ENCODE measurements at places on chromosomes 7 and 10.

DNA sequence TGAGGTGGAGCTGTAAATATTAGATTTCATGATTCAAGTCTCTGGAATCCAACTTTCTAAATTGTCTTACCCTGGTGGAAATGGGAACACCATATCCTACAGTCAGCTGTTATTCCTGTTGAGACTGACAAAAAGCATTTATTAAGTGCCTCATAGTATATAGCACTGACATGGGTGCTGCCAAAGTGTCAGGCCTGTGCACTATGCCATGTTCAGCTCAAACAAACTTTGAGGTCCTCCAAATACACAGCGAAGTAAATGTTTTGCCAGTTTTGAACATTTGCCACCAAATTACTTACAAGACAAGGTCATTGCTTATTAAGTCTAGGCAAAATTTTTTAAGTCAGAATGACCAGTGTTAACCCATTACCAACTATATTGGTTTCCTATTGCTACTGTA lies 162.9 kb upstream of the SLC25A13 start:
- DNase-seq, result no peak

DNA sequence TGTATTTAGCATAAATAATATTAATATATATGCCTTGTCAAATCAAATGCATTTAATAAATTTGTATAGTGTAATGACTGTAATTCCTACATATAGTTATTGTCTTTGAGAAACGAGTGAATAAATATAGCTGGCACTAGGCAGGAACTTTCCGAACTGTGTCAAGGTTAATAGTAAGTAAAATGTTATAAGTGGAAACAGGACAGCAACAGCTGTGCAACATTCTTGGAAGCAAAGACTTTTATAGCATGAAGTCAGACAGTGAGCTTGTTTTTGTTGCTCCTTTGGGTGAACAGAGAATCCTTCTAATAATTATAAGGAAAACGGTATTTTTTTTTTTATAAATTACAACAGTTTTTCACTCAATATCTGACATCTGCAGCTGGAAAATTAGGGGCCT lies 14.0 kb upstream of the EXOC6 start:
- no peak for DNase-seq

DNA sequence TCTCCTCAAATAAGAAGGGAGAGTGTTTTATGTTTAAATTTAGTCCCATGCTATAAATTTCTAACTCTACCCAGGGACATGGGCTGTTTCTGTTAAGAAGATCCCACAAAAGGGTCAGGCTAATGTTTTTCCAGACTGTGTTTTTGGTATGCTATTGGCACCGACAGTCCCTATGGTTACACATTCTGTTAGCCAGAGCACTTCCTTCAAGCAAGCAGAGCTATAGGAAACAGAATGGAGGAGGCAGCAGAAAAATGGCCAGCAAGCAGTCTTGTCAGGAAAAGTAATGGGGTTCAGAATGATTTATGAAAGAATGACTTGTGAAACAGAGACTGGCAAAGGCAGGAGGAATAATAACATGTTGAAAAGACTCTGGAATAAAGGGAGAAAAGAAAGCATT lies 44.8 kb upstream of the PHYHIPL start:
- no peak for DNase-seq

DNA sequence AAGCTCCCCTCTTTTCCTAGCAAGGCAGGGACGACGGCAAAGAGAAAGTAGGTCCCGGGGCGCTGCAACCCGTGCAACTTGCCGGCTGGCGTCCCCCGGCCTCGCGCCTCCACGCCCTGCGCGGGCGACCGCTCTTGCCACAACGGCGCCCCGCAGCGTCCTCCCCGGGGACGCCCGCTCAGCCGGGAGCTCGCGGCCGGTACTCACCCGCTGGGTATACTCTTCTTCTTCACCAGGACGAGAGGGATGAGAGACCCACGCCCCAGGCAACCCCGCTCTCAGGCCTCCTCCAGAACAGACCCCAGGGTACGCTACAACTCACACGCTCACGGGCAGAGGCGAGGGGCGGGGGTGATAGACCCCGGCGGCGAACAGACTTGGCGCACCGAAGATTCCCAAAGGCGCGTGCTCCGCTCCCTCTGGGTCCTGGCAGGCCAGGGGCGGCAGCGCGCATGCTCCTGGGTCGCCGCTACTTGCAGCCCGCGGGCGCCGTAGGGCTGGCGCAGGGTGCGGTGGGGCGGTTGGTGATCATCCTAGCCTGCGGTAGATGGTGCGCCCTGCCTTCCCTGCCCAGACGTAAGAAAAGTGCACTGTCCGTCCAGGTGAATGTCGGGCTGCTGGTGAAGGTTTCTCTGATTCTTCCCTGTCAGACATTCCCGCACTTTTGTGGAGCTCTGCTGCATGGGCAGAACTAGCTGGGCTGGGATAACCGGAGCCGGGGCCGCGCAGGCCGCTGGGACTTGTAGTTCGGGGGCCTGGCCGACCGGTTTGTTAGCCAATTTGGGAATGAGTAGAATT lies at the start of gene CC2D2B:
CC2D2B (plus strand) TSS at position 520 of the 798 bp plus-strand sequence. CDS start 3,349 bp downstream, outside the sequence.
- DNase-seq, result peak; percentile 91

DNA sequence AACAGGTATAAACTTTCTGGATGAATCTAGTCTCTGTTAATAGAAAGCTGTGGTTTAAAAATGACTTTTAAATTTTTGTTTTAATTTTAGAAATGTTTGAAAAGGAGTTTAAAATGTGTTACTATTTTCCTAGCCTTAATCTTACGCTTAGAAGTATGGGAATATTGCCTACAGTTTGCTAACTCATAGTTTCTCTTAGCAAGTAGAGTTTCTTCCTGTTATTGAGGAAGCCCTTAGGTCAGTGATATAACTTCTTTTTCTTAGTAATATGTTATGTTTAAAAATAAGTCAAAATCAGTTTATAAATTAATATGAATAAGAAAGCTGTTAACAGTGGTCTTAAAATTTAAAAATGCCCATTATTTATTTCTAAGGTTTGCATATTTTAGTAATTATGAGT lies 3.1 kb downstream of the STARD3NL start:
- DNase-seq, result no peak

- DNase-seq, result no peak
These were observed 116.2 kb downstream of the SLC25A13 start for GRCh38 chr7:96205665-96206064.

GRCh38 chr10:96720422-96721206 lies at the start of gene PIK3AP1:
Gene PIK3AP1 (minus strand): TSS chr10:96720514. CDS start chr10:96720394, 120 bp downstream.
- DNase-seq, result no peak

- DNase-seq, result no peak
These were observed 527.1 kb upstream of the CELF2 start for GRCh38 chr10:10490581-10490980.

GRCh38 chr10:5274795-5275194 lies 78.2 kb downstream of the AKR1C4 start:
- no peak for DNase-seq

- DNase-seq, result no peak
These were observed 171.2 kb downstream of the ARHGAP21 start for GRCh38 chr10:24552346-24553016.

- no peak for DNase-seq
These were observed 22.2 kb upstream of the BAIAP2L1 start for GRCh38 chr7:98423043-98423442.

DNA sequence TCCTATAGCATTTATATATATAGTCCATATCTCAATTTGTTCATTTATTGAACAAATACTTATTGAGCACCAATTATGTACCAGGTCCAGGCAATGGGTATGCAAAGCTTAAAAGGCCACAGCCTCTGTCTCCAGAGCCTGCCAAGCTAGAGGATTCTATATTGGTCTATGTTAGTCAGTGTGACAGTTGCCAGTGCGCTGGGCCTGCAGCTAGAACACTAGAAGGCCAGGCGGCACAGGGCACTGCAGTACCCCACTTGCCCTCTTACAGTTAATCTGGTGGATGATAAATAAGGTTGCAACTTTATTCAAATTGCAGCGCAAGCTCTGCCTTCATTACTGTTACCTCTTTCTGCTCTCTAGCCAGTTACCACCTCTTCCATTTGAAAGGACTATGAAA lies 68.8 kb downstream of the PPP1R3C start:
- no peak for DNase-seq

DNA sequence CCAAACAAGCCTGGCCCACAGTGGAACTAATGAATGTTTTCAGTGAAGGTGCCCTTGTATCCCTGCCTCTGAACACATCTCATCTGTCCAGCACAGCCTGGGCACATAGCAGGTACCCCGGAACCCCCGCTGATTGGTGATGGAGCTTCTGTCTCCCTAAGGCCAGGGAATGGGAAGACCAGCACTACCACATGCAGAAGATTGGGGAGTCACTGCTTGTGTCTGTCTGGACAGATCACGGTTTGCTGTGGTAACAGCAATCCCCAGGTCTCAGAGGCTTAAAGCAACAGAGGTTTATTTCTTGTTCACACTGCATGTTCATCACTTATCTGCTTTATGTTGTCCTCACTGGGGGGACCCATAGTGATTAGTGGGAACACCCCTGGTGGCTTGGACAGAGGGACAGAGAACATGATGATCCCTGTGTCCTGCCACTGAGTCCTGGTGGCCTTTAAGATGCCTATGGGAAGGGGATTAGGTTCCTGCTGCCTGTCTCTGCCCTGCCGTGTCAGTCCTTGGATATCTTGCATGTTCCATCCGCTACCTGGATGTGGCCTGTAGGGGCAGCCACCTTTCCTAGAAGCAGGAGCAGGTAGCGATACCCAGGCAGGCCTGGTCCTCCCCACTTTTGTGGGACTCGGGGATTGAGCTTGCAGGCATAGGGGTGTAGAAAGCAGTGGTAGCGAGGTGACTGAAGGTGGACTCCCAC lies 3.6 kb downstream of the TSPAN14 start:
- DNase-seq, result no peak

DNA sequence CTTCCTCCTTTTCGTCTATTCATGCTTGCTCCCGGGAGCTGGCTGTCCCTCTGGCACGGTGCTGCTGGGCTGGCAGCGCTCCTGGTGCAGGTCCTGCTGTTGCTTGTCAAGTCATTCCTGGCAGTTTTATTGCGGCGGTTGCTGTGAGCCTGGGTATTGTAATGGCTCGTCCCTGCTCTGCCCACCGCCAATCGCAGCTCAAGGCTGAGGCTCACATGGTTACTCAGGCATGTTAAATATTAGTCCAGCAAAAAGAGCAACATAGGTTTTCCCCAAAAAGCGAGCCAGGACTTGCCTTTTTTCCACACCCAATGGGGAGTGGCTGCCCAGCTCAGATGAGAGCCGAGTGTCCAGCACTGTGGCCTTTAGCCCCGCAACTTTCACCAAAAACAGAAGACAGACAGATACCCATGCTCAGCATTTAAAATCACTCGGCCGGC lies 492.9 kb upstream of the FOXK1 start:
- peak; percentile 87 for DNase-seq

DNA sequence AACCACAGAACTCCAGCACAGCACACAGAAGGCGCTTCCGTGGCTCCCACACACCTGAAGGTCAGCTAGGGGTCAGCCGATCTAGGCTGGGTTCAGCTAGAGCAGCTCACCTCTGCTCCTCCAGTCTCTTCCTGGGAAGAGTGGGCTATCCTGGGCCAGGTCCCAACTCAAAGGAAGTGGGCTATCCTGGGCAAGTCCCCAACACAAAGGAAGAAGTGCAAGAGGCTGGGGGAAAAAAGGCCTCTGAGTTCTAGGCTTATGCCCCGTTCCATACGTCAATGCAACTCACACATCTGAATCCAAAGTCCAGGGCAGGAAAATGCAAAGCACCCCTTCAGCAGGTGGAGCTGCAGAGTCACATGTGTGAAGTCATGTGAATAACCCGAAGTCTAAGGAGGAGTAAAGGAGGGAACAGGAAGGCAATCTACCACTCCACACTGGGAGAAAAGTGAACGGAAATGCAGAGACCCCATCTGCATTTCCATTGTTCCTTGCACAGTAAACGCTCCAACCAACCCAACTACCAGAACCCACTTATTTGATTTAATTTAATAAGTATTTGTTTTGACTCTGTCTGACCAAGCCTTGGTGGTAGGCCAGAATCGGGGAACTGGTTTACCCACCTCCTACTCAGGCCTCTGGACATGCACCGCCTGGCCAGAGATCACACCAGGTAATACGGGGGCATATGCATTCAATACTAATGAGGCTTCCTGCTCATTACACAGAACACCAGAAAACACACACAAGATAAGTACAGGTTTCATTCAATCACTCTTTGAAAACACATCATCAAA lies 95.5 kb upstream of the RNF32 start:
- no peak for DNase-seq

- no peak for DNase-seq
These were observed 538 bp downstream of the TRIM8 start for GRCh38 chr10:102644646-102645387.

DNA sequence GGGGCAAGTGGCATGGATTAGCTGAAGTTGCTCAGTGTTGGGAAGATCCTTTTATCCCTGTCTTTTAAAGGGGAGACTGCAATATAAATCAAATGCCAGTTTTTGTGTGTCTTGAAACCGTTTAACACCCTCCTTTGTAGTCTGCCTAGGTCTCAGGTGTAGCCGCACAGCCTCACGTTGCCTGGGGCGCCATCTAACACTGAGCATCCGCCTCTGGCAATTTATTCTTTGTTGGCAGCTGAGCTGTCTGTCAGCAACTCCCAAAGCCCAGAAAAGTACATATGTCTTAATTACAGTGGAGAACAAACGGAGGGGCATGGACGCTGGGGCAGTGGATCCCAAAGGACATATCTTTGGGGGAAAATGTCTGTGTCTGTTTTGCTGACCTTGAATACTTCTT lies 254.7 kb downstream of the STK31 start:
- no peak for DNase-seq

DNA sequence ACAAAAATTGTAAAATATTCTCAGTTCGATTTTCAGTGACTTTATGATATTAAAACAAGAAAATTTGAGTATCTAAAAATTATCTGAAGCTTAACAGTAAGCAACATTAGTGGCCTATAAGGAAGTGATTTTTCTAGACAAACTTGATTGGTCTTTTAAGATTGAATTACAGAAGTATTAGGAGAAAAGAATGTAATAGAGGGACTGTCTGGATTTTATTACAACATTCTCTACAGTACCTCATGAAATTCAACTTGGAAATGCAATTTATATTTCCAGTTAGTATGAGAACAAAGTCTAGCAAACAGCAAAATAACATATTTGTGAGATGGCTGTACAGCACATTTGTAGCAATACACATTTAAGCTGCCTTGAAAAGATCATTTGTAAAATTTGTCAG lies 18.8 kb downstream of the REEP3 start:
- DNase-seq, result no peak

DNA sequence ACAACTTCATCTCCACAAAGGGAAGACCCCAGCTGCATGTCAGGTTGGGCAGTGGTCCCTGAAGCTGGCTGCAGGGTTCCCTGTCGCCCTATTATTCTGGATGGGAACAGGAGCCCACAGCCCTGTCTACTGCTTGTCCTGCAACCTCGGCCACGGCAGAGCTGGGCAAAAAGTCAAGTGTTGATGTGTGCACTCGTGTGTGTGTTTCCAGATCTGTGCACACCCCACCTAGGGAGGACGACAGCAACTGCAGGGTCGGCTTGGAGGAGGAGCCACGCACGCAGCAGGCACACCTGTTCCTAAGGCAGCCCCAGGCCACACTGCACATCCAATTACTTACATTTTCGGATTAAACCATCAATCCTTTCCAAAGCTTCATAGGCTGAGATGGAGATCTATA lies 23.6 kb downstream of the PITRM1 start:
- DNase-seq, result no peak

All from ascending aorta (tissue), 2 donors.